Effector CD4-positive, alpha-beta T cell (primary cell): ENCODE measurements at places on chromosomes 5 and 9.

GRCh38 chr5:148372166-148372725 lies 11.5 kb upstream of the FBXO38 start:
- no peak for DNase-seq

DNA sequence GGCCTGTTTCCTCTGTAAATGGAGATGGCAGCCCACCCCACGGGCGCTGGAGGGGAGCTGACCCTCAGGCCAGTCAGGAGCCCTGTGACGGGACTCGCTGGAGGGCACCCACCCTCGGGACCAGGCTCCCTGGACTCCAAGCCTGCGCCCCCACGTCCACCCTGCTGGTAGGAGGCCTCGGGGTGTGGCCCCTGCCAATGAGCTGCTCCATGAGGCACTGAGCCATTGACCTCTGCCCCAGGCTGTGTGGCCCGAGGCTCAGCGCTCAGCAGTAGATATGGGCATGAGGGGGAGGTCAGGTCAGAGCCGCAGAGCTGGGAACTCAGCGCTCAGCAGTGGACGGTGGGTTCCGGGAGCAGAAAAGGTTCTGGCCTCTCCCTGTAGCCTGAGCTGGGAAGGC lies 52.3 kb upstream of the EGFL7 start:
- no peak for DNase-seq

- no peak for DNase-seq
These were observed 151.0 kb downstream of the GCNT1 start for GRCh38 chr9:76610011-76610352.

- DNase-seq: no peak
These were observed 732.3 kb upstream of the DMAC1 start for GRCh38 chr9:8531826-8532415.

DNA sequence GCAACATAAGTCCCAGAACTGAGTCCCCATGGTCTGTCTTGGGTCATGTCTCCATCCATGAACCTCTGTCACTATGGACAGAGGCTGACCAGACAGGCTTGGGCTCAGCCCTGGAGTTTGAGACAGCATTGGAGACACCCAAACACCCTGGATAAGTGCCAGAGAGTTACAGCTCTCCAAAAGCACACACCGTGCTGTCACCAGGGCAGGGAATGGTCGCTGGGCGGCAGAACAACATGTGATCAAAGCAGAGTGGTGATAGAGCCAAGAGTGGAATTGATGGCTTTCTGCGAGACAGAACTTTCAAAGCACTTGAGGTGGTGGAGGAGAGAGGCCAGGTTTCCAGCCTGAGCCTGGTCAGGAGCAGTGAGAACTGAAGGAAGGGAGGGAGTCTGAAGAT lies 50.1 kb downstream of the DRD1 start:
- DNase-seq: no peak

DNA sequence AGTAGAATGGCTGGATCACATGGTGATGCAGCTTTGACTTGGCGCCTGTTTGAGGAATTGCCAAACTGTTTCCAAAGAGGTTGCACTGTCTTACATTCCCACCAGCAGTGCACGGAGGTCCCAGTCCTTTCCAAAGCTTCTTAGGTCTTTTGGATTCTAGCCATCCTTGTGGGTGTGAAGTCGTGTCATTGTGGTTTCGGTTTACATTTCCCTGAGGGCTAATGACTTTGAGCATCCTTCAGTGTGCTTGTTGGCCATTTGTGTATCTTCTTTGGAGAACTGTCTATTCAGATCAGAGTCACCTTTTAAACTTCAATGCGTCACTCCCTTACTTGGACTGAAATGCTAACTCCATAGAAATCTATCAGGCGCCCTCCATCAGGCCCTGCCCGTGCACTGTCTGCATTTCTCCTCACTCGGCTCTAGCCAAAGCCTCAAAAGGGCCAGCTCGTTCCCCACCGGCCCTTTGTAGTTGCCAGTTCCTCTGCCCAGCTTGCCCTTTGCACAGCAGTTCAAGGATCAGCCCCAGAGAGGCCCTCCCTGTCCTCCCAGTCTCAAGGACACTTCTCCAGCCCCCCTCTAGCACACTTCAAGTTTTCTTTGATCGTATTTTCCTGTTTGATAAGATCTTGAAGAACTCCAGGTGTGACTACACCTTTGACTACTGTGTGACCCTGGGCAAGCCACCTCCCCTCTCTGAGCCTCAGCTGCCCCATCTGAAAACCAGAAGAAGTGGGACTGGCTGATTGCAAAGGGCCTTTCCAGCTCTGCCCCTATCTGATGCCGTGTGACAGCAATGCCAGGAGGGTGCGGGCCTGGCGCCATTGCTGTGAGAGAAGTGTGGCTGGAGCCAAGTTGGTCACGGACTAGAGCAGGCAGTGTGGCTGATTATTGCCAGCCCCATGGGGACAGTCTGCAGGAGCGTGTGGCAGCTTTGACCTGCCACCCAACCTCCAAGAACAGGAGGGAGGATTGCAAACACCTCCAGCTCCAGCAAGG lies 5.6 kb downstream of the HRH2 start:
- no peak for DNase-seq

DNA sequence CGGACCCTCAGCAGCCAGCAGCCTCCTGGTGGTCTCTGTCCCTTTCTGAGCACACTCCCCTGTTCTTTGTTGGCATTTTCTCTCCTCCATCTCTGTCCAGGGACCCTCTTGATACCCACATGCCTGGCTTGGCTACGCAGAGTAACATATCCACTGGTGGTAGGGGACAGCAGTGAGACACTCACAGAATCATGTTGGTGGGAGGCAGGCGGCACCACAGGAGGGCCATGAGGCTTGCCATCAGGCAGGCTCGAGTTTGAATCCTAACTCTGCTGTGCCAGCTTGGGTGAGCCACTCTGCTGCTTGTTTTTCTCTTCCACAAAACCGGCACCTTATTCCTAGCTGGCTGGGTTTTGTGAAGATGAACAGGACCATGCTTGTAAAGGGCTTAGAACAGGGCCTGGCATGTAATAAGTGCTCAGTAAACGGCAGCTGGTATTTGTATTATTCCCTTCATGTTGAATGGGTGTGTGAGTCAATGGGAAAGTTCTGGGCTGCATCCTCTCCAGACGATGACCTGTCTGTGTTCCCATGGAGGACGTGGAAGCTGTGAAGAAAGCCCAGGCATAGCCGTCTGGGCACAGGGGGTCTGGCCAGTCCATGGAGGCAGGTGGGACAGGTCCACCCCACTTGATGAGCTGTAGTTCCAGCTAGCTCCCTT lies 2.3 kb downstream of the COL27A1 start:
- DNase-seq: no peak

GRCh38 chr5:1788200-1788599 lies 11.4 kb downstream of the MRPL36 start:
- DNase-seq: no peak

DNA sequence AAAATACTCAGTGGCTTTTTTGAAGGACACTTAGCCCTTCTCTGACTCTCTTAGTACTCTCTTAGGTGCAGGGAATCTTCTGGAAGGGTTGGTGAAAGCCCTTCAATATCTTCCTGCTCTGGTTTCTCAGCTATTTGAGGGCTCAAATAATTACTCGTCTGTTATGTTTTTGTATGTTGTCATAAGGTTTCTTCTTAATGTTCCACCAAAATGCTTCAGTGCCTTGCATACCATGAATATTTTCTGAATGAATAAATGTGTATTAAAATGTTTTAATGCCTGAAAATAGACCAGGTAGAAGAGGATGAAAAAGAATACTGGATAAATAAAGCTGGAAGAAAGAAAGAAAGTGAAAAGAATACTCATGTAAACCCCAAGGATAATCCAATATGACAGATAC lies 124.3 kb downstream of the STK32A start:
- DNase-seq: no peak

DNA sequence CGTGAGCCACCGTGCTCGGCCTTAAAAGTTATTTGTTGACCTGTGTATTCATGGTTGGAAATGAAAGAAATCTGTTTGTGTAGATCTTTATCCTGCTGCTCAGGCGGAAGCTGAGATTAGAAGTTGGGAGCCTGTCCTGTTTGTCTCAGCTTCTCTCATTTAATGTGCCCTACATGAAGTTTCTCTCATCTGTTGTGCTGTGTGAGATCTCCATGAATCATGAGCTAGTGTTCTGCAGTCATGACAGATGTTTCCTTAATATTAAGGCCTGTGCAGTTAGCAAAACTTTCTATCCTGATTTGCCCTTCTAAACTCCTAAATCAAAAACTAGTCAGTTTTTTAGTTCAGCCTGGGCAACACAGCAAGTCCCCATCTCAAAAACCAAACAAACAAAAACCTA lies 59.5 kb downstream of the FAM78A start:
- DNase-seq: no peak

- DNase-seq: no peak
These were observed 27.0 kb downstream of the C5 start for GRCh38 chr9:121023064-121023463.

- DNase-seq: no peak
These were observed 593.8 kb downstream of the ISL1 start for GRCh38 chr5:51977014-51977413.

GRCh38 chr9:14941501-14942405 lies 31.5 kb upstream of the FREM1 start:
- DNase-seq: no peak

DNA sequence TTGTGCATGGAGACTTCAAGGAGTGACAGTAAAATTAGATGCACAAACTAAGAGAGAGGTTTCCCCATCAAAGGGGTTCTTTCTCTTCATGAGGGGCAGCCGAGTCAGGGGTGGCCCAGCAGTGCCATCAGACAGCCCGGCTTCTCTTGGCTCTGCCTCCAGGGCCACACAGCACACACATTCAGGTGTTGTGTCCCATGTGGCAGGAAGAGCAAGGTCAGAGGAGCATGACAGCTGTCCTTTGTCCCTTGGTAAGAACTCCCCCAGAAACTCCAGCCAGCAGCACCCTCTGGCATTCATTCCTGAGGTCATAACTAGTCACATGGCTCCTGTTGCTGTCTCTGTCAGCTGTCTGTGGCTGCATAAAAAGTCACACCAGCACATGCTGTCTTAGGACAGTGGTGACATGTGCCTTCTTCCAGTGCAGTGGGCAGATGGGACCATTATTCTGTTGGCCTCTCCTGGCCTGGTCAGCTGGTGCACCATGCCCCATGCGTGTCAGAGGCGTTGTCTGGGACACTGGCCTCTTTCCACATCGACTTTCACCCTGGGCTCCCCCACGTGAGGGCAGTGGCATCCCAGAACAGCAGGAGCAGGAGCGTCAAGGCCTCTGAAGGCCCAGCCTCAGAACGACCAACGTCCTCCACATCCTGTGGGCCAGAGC lies 78.4 kb upstream of the OTULINL start:
- DNase-seq: no peak

GRCh38 chr5:142971303-142972013 lies 201.3 kb downstream of the ARHGAP26 start:
- no peak for DNase-seq
